Progenitor cell of endocrine pancreas (in vitro differentiated cells): ENCODE measurements at places on chromosomes 4 and X. TPM values are rescaled to one million over a fixed set of nuclear protein-coding genes. Genes with fewer than 3 reads are reported as not detected.

DNA sequence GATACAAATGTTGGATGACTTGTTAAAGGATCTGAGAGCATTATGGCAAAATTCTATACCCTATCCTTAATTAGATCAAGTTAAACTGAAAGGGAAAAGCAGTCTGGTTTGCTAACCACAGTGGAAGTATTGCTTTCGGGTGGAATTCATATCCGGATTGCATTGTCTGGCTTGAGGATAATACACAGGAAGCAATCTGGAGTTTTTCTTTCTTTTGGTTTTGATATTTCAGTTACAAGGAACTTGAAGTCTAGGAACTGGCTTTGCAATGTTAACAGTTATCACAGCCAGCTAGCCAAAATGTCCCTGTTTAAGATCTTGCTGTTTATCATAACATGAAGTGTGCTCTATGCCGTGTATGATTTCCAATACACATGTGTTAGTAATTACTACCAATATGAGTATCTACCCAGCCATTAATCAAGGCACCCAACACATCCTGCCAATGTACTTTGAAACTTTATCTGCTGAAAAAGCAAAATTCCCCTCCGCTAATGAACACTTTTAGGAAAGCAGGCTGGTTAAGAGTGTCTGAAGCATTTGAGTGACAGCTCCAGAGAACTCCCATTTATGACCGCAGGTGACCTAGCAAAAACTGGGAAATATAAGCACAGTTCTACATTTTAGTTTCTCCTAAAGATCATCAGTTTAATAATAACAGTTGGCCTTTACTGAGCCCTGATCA is 146.4 kb downstream of the PALLD start:
- no peak overlapping the region for H3K4me3 ChIP-seq
- H3K27ac ChIP-seq = no peak overlapping the region
- H3K36me3 ChIP-seq = no peaks in the 10 kb centered on the region
- DNase-seq = no peak

DNA sequence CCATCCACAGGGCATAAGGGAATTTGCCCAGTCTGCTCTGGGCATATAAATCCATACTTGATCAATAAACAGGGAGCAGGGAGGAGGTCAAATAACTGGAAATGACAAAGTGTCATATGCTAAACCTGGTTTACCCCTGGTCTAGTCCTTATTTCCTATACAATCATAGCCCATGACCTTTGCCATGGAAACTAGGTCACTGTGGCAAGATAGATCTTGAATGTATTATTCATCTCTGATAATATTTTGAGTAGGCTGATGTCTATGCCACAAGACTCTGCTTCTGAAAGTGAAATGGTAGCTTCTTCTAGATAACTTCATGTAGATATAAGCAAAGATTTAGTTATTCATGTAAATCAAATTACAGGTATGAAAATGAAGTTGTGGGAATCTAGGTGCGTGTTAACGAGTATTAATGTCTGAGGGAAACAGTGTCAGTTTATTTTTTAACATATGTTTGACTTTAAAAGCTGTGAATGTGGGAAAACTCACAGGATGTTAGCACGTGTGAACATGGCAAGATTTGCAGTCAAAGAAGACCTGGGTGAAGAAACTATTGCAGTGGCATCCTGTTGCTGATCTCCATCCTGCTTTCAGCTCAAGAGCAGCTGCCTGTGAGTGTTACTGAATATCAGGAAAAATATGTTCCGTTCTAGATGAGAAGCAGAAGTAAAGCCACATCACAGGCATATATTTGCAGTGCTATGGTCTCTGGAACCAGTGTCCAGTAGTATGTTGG is 81.8 kb upstream of the NDP start:
- H3K4me3 ChIP-seq = no peak overlapping the region
- no peak overlapping the region for H3K27ac ChIP-seq
- no peaks in the 10 kb centered on the region for H3K27me3 ChIP-seq
- no peaks in the 10 kb centered on the region for H3K36me3 ChIP-seq
- no peaks in the 10 kb centered on the region for H3K4me1 ChIP-seq

DNA sequence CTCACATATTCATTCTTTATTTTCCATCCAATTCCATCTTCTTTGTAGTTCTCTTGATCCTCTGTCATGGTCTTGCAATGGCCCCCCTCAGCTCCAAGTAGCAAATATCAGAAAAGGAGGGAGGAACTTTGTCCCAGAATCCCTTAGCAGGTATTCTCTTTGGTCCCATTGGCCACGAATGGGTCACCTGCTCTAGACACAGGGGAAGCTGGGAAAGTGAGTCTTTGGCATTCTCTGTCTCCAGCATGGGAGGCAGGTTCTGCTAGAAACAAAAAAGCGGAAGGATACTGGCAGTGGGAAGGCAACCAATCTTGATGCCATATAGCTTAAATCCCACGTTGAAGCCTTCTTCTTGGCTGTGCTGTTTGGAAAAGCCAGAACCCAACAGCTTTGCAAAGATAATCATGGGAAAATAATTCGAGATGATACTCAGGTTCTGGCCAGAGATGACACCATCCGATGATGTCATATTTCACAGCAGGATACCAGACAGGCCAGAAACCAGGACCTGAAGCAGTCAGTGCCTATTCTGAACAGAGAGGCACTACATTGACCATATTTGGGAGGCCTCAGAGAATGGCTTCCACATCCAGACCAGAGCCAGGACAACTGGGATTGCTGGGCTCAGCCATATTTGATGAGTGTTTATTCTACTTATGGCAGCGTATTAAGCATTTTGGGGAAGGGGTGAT is 110.4 kb upstream of the ATXN3L start:
- H3K36me3 ChIP-seq = no peaks in the 10 kb centered on the region
- peaks cover 9% of the 10 kb centered on the region for H3K4me1 ChIP-seq
- no peak overlapping the region for H3K27ac ChIP-seq
- DNase-seq = no peak
- H3K4me3 ChIP-seq = no peak overlapping the region
- H3K27me3 ChIP-seq = no peaks in the 10 kb centered on the region

GRCh38 chr4:62709618-62710252 is 1509.6 kb downstream of the ADGRL3 start:
- no peaks in the 10 kb centered on the region for H3K4me1 ChIP-seq
- no peak overlapping the region for H3K27ac ChIP-seq
- no peaks in the 10 kb centered on the region for H3K27me3 ChIP-seq

Gene NLGN3
- total RNA-seq = 5.9 and 7.8 TPM in 2 replicates

GRCh38 chr4:153905231-153905630 is 116.3 kb upstream of the SFRP2 start:
- H3K4me1 ChIP-seq = no peaks in the 10 kb centered on the region
- no peaks in the 10 kb centered on the region for H3K36me3 ChIP-seq
- H3K27me3 ChIP-seq = no peaks in the 10 kb centered on the region

Gene TMPRSS11B
- not detected in 2 replicates for total RNA-seq

DNA sequence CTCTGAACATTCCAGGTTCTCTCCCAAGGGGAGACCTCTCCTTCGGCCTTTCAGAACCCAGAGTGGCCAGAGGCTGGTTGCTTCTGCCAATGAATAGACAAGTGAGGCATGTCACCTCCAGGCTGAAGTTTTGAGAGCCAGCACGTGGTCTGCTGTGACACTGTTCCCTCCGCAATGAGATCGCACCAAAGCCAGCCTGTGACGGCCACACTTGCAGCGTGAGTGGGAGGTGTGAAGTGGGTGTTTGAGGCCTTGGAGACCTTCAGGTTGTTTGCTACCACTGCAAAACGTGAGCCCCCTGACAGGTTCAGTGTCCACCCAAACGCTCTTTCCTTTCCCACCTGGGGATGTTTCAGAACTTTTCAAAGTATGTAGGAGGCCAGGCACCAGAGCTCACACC is 81.0 kb downstream of the WFS1 start:
- H3K4me1 ChIP-seq = peaks cover 4% of the 10 kb centered on the region
- no peak overlapping the region for H3K4me3 ChIP-seq
- no peak overlapping the region for H3K27ac ChIP-seq
- H3K27me3 ChIP-seq = peaks cover 20% of the 10 kb centered on the region
- no peak for DNase-seq

Gene PWWP3B
- 1.4 and 1.7 TPM in 2 replicates for total RNA-seq

DNA sequence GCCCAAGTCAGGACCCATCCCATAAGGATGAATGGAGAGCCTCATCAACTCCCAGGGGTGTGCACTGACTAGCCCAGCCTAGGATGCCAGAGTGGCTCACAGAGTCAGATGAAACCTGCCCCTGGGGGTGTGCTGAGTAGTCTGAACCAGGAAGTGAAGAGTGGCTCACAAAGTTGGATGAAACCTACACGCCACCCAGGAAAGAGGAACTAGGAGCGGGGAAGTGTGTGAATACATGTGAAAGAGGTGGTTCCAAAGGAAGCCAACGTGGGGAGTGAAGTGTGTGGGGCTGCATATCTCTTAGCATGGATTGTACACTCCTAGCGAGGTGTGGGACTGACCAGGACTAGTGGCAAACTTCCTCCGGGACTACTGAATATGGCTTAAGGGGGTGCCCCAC is 902.1 kb upstream of the NDST4 start:
- H3K4me1 ChIP-seq = no peaks in the 10 kb centered on the region
- DNase-seq = no peak
- no peak overlapping the region for H3K4me3 ChIP-seq
- peaks cover 4% of the 10 kb centered on the region for H3K36me3 ChIP-seq
- no peaks in the 10 kb centered on the region for H3K27me3 ChIP-seq

GRCh38 chr4:101175896-101176676 is 171.2 kb downstream of the PPP3CA start:
- H3K4me1 ChIP-seq = no peaks in the 10 kb centered on the region
- H3K4me3 ChIP-seq = no peak overlapping the region
- no peak overlapping the region for H3K27ac ChIP-seq
- DNase-seq = no peak
- no peaks in the 10 kb centered on the region for H3K36me3 ChIP-seq

DNA sequence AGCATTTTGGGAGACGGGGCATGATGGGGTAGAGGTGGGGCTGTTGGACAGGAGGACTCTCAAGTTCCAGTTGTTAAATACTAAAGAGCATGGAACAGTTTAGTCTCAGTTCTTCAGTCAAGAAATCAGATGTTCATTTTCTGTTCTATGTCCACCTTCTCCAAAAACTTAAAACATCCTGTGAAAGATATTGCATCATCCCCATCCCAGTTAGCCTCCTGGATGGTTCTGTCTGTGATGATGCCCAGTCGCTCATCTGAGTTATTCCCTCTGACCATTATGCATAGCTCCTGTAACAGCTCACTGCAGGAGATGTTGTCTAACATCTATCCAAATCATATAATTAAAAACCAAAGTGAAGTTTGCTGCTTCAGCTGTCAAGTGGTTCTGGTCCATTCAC is 32.1 kb upstream of the SCML1 start:
- no peak overlapping the region for H3K4me3 ChIP-seq
- H3K4me1 ChIP-seq = peaks cover under 1% of the 10 kb centered on the region
- H3K36me3 ChIP-seq = peaks cover 36% of the 10 kb centered on the region
- no peak overlapping the region for H3K27ac ChIP-seq
- no peaks in the 10 kb centered on the region for H3K27me3 ChIP-seq

DNA sequence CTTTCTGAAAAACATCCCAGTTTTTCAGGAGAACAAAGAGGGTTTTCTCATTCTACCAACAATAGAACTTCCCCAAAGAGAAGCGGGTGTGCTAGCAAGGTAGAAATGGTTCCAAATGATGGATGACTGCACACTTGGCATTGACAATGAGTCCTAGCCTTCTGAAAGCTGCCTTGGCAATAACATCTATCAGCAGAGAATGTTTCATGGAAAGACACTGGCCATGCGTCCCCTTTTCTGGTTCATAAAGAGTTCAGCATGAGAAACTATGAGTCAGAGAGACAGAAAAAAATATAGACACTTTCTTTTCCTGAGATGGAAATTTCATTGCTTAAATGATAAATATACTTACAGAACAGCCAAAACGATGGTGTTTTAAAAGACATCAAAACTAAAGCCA is 236.9 kb upstream of the PRKX start:
- no peaks in the 10 kb centered on the region for H3K36me3 ChIP-seq
- no peak for DNase-seq
- no peak overlapping the region for H3K27ac ChIP-seq
